NCI-H1092 treated with DMSO at 0.1 percent for 48 hours (cell line): ENCODE measurements at places on chromosomes 13 and 19.

GRCh38 chr13:53648673-53649072 is 620.1 kb downstream of the OLFM4 start:
- DNase-seq: no peak

- peak; percentile 12 for DNase-seq
Observed at GRCh38 chr13:111663953-111664421, 343.5 kb downstream of the TEX29 start.

- DNase-seq: no peak
Observed at GRCh38 chr19:47573071-47574026, at the start of gene ZNF541. Gene ZNF541, minus strand, starts transcription at chr19:47573148. Its CDS starts 17,292 bp downstream, at chr19:47555856.

GRCh38 chr13:59665732-59666131 is 498.0 kb downstream of the DIAPH3 start:
- no peak for DNase-seq

- no peak for DNase-seq
Observed at GRCh38 chr19:41548954-41549688, 26.8 kb upstream of the CEACAM21 start.

- no peak for DNase-seq
Observed at GRCh38 chr13:97264663-97265062, 42.5 kb downstream of the MBNL2 start.

DNA sequence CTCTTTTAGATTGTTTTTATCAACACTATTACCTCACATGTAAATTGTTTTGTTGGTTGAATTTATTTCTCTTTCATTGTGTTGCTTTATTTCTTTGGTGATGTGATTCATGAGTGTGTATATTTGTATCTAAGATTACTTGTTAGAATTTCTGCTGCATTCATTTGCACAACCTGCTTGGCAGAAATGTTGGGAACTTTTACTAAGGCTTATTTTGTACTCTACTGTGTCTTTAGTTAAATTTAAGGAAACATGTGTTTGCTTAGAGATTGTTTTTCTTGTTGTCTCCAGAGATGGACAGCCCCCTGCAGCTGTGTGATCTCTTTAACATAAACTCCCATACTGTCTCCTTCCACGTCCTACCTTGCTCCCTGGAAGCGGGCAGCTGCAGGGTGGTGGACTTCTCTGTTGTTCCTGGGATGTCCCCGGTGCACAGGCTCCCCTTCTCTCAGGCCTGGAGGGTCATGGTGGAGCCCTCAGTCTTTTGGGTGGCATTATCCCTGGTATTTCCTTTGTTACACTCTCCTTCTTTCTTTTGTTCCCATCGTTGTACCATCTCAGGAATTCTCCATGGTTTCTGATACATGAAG is 212.0 kb upstream of the SPRY2 start:
- no peak for DNase-seq

- no peak for DNase-seq
Observed at GRCh38 chr13:112941349-112941748, 27.7 kb upstream of the MCF2L start.

DNA sequence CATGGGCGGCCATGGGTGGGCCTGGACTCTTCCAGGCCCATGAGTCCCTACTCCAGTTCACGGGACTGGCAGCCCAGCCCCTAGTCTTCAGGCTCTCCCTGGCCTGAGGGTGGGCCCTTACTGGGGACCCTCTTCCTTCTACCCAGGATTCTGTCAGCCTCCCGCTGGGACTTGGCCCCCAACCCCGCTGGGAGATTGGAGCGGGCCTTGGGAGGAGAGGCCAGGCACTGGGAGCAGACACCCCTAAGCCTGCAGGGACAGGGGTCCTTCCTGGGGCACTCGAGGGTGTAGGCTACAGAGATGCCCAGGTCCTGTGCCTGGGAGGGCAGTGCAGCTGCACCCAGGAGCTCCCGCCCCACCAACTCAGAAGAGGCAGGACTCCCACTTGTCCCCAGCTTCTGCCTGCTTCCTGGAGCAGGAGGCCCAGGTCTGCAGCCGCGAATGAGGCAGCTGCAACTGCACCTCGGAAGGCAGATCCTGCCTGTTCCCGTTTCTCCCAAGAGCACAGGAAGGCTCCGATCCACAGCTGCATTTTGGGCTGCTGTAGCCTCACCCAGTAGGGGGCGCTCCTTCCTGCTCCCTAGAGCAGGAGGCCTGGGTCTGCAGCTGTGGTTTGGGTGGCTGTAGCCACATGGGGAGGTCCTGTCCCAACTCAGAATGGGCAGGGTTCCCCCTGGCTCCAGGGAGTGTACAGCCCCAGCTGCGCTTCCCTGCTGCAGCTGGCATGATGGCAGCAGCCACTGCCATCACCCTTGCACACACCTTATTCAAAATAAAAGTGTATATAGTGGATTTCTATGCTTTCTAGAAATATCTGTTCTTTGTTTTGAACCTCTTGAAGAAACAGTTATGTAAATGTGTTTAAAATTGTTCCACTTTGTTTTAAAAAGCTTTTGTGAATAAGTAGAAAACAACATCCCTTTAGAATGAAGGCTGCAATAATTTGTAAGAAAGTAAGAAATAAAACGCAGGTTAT is 46.8 kb downstream of the TEX26 start:
- DNase-seq: no peak

- DNase-seq: no peak
Observed at GRCh38 chr19:46586294-46586693, 14.8 kb upstream of the CALM3 start.
